ENCODE measurements at places on chromosomes 11 and 22. TPM values are rescaled to one million over a fixed set of nuclear protein-coding genes. Genes with fewer than 3 reads are reported as not detected.

- no peak for DNase-seq
These were observed 370.6 kb downstream of the CADM1 start for GRCh38 chr11:115133475-115134209.

TSPO gene
- polyA plus RNA-seq = 54.2 TPM

POU2AF2 gene
- polyA plus RNA-seq = not detected

DNA sequence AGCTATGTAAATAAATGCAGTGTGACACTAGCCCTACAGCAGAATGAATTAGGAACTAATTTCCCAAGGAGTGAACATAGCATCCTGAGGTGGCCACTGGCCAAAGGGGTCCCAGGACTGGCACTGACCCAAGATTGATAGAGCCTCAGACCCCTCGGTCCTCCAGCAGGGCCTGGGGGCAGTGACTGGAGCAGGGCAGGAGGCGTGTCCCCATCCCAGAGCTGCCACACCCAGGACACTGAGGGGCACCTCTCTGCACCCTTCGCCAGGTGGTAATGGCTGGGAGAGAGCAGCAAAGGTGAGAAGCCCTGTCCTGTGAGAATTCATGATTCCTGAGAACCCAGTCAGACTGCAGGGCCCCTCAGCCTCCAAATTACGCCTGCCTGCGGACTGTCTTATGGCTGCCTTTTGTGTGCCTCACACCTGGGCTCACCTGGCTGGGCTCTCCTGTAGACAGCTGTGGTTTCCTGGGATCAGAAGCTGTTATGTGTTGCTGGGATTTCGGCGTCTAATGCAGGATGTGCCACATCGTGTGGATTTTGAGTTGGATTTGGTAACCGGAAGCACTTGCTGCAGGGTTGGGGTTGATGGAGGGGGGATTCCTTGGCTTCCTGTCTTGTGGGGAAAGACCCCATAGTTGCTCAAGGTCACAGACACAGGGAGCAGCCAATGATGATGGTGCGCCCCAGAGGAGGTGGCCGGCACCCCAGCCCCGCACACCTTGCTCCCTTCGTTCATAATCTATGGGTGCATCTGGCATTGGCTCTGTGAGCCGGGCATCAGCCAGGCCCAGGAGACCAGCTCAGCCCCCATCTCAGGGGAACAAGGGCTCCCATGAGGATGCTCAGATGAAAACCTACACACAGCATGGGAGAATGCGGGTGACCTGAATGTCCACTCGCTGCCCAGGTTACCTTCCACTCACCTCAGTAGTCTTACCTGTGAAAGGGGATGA is 582.9 kb downstream of the BRD1 start:
- no peak for DNase-seq

DNA sequence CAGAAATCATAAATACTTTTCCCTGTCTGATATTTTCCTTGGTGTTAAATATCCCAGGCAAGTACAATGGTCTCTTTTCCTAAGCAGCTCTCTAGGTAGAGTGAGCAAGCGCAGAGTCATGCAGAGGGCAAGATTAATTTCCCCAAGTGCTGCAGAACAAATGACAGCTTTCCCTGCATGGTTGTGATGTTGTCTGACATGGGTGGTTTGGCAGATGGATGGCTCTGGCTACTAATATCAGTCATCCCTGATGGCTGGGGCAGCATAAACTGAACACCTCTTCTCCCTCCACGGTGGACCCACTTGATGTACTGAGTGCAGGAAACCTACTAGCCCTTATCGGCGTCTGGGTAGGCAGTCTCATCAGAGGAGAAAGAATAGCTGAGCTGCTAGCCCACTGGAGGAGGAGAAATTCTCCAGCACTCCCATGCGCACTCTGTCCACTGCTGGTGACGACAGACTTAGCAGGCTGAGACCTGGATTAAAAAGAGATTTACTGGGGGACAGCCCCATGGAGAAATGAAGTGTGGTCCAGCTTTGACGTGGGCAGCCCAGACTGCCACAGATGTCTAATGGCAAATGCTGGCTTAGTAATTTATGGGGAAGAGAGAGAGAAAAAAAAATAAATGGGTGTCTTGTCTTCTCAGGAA is 202.9 kb downstream of the DBX1 start:
- DNase-seq = no peak

- no peak for DNase-seq
These were observed 3.3 kb upstream of the EPS8L2 start for GRCh38 chr11:702462-703461.

Data from muscle of arm (tissue), 14 donors.